ENCODE measurements at places on chromosomes 2 and 18.

DNA sequence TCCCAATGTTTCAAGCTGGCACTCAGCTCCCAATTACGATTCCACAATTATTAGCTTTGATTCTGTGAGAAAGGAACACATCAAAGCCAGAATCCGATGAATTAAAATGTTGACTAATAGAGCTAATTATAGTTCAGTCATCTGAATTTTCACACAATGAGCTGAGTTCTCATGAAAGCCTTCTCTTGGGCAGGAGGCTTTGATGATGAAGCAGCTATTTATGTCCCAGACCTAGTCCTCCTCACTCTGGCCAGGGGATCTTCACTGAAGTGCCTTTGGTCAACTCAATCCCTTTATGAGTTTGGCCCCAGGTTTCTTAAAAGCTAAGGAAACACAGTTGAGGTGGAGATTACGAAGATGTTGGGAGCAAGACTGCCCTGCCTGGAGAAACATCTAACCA is 74.7 kb upstream of the PPM1B start:
- no peak for DNase-seq

DNA sequence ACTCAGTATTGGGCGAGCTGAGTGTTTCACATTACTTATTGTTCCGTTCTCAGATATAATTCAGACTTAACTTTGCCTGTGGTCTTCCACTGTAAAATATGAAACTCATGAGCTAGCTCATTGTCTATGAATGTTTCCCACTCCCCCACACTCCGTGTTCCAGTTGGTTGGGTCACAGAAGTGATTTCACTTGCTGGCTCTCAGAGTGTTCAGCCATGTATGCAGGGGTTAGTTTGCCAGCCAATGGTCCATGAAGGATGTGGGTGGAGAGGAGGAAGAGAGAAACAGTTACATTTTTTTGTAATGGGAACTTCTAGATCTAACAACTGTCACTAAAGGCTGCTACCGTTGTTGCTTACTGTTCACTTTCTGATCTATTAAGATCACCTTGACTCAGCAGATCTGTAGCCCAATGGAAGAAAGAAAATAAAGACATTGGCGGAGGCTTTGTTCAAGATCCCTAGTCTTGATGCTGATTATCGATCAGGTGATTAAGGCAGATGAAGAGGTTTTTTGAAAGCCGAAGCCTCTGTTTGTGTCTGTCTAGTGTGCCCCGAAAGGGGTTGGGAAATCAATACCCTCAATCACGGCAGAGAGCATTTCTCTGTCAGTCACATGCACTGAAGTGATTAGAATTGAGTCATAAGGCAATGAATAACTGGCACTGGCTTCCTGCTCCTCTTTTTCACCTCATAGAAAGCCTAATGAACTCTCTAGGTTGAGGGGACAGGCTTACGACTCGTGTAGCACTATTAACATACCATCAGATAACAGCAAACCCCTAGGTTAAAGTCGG is 279.7 kb upstream of the FIGN start:
- DNase-seq: no peak

DNA sequence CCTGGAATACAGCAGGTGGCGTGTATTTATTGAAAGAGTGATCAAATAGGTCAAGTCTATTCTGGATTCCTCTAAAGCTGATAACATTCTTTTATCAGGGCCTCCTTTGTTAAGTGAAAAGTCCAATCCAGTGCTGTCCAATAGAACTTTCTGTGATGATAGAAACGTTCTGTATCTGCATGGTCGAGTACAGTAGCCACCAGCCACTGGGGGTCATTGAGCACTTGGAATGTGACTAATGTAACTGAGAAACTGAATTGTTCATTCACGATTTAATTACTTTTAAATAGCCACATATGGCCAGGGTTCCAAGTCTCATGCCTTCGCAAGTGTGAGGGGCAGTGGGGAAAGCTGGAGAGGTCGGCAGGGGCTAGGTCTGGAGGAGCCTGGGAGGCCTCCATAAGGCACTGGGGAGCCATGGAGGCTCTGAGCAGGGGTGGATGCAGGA is 20.5 kb downstream of the SH2D6 start:
- DNase-seq: no peak

GRCh38 chr2:172861098-172861497 is 125.5 kb downstream of the RAPGEF4 start:
- no peak for DNase-seq

GRCh38 chr2:152433289-152433688 is 98.3 kb downstream of the FMNL2 start:
- DNase-seq: no peak

- DNase-seq: no peak
These were observed 147.2 kb upstream of the HAAO start for GRCh38 chr2:42939411-42940206.

DNA sequence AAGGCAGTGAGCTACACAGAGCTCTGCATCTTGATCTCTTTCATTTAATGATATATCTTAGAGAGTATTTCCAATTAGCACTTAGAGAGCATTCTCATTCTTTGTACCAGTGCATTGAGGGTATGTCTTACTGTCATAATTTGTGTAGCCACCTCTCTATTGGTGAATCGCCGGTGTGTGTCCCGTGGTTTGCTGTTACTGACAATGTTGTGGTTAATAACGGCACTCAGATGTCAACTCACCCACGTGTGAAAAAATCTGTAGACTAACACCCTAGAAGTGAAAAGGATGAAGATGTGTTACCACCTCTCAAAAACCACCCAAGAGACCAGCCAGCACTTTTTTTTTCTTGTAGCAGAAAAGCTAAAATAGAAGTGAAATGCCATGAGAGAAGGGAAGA is 37.1 kb downstream of the TEX51 start:
- DNase-seq: no peak

DNA sequence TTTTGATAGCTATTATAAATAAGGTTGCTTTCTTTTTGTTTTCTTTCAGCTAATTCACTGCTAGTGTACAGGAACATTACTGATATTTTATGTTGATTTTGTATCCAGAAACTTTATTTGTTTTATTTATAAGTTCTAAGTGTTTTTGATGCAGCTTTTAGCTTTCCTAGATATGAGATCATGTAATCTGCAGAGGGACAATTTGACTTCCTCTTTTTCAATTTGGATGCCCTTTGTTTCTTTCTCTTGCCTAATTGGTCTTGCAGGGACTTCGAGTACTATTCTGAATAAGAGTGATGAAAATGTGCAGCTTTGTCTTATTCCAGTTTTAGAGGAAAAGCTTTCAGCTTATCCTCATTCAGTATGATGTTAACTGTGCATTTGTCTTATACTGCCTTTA is 643.4 kb upstream of the CDH2 start:
- no peak for DNase-seq

GRCh38 chr2:201496785-201497184 is 45.2 kb downstream of the STRADB start:
- no peak for DNase-seq

- no peak for DNase-seq
These were observed 3.1 kb downstream of the NRXN1 start for GRCh38 chr2:51028829-51029228.

DNA sequence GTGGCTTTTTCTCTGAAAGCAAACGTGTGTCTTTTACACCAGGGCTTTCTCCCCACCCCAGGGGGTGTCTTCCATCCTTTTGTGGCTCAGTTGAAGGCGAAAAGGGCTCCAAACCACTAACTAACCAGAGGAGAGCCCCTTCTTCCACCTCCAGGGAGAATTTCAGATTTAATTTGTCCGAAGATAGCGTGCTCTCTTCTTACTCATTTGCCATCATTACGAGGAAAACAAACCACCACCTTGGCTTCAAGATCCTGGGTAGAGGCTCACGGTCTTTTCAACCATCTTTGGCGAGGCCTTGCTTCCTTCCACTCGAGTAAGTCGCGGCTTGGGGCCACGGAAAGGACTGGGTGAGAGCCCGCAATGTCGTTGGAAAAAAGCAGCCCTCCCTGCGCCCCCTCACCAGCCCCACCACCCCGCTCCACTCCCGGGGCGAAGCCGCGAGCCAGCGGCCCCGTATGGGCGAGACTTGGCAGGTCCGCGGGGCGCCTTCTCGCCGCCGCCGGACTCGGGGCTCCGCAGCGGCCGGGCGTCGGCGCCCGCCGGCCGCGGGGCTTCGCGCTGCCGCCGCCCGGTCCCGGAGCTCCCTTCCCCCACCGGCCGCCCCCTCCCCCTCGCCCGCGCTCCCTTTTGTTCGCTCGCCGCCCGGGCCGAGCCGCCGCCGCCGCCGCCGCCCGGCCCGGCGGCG is 1.7 kb upstream of the ZNF532 start:
- no peak for DNase-seq
